ENCODE measurements at places on chromosomes 1 and 21. TPM values are rescaled to one million over a fixed set of nuclear protein-coding genes. Genes with fewer than 3 reads are reported as not detected.

Gene LCE7A
- total RNA-seq, result not detected

DNA sequence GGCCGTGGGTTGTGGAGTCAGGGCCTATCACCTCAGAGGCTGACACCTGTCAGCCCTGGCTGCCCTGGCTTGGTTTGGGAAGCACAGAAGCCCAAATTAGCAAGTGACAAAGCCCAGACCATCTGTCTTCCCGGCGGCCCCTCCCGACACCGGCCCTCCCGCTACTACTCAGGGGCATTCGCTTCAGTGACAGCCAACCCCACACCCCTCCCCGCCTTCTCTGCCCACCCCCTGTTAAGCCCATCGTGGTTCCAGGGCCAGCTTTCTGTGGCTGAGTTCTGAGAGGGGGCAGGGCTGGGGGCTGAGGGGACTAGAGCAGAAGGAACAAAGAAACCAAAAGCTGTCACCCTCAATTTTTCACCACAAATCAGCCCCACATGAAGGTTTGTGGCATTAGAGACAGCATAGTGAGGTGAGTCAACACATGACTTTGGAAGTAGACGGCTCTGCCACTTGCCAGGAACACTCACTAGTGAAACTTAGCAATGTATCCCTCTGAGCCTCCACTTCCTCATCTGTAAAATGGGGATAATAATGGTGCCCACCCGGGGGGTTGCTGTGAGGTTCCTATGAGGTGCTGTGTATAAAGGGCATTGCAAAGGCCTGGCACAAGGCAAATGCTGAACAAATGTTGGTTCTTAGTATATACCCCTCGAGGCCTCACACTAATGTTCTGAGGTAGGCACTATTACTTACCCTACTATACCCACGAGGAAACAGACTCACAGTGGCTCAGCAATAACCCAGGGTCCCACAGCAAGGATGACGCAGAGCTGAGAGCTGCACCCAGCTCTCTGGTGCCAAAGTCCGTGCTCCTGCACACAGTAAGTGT is 5.2 kb upstream of the TNNI1 start:
- no peak for DNase-seq

GRCh38 chr21:42973309-42973990 is 912 bp upstream of the PKNOX1 start:
- no peak for DNase-seq

- no peak for DNase-seq
Measured at GRCh38 chr21:16838331-16838730, 674.5 kb upstream of the CXADR start.

DNA sequence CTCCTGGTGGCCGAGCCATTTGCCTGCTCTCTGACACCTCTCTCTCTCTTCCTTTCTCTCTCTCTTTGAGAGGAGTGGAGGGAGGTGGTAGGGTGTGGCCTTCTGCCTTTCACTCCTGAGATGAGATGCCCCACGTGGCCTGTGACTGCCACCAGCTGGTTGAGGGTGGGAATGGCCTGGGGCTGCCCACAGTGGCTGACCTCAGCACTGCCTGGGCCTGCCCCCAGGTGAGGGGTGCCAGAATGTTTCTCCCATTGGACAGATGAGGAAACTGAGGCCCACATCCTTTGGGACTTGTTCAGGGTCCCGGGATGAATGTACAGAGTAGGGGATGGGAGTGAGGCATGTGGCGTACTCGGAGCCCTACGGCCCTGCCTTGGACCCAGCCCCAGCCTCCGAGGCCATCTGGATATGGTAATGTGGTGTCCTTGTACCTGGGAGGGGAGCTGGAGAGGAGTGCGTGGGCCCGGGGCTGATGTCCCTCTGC is 12.7 kb upstream of the C1orf167 start:
- peak; percentile 60 for DNase-seq

Measured in WTC11 (cell line).